AG04450 (cell line): ENCODE measurements at places on chromosomes 12 and 14. TPM values are rescaled to one million over a fixed set of nuclear protein-coding genes. Genes with fewer than 3 reads are reported as not detected.

- no peak for DNase-seq
Observed at GRCh38 chr12:77089686-77090220, 24.4 kb upstream of the E2F7 start.

EIF2S3B gene
- polyA plus RNA-seq, result 1.3 and 1.5 TPM in 2 replicates

DNA sequence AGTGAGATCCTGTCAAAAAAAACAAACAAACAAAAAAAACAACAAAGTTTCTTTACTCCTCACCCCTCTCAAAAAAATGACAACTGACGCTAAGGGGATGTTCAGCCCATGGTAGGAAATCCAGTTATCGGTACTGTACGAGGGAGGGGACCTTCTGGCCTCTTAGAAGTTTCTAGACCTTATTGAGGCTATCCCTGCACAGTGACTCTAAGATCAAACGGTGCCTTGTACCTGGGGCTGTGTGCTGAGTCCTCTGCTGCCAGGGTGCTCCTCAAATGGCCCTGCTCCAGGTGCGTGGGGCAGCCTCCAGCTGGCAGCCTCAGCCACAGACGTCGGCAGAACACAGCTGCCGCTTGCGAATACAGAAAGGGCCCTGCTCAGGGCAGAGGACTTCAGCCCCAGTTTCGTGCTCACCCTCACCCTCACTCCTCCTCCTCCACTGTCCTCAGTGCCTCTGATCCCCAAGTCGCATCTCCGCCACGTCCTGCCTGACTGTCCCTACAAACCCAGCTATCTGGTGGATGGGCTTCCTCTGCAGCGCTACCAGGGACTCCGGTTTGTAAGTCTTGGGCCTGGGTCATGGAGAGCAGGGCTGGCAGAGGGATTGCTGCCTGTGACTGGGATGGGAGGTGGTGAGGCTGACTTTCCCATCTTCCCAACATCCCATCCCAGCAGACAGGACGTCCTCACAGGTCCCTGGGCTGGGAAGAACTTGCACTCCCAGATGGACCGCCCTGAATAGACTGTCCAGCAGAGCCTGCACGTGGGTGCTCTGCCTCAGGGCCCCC, 90.9 kb downstream of the B4GALNT3 start:
- DNase-seq, result no peak

DNA sequence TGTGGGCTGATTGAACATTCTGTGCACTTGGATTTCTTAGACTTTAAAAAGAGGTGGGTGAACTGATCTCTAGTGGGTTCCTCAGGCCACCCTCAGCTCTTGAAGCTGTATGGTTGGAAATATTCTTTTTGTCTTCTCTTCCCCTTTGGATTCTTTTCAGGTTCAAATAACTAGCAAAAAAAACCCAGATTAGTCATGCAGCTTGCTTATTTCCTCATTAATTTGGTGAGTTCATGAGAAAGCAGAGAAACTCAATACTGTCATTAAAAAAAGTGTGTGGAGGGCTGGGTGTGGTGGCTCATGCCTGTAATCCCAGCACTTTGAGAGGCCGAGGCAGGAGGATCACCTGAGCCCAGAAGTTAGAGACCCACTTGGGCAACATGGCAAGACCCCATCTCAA, 183.4 kb downstream of the ESR2 start:
- no peak for DNase-seq

SYT10 gene
- polyA plus RNA-seq, result not detected in 2 replicates

DNA sequence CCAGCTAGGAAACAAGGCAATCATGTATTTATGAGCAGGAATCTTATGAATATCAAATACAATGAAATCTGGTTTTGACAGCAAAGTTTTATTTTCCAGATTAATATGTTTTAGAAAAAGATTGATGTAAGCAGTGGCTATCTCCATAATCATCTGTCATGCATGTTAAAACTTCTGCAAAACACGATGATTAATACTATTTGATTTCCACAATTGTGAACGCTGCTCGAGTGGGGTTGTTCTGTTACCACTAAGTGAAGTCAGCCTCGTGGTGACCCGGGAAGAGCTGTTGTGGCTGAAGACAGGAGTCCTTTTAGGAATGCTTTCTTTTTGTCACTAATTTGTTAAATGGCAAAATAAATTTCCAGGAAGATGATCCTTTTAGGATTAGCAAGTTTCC, 9.4 kb downstream of the CFAP251 start:
- no peak for DNase-seq

DNA sequence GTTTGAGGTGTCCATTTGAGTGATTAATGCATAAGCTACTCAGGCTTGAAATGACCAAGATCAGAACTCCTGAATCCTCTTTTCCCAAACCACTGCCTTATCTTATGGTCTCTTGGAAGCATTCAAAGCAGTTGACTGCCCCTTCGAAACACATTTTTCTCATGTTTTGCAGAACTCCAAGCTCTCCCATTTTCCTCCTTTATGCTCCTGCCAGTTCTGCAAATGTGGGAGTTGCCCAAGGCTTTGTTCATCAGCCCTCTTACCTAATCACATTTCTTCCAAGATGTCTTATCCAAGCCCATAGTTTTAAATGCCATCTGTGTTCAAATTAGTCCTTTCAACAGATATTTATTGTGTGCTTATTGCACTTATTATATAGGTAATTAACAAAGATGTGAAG, 1.8 kb upstream of the DNAAF2 start:
- DNase-seq, result no peak

CCDC197 gene
- not detected in 2 replicates for polyA plus RNA-seq
